Activated T-cell treated with anti-CD3 and anti-CD28 coated beads for 24 hours (primary cell): ENCODE measurements at places on chromosomes 1 and 21.

GRCh38 chr1:58011978-58012377 is 534.5 kb downstream of the OMA1 start:
- no peak for DNase-seq

DNA sequence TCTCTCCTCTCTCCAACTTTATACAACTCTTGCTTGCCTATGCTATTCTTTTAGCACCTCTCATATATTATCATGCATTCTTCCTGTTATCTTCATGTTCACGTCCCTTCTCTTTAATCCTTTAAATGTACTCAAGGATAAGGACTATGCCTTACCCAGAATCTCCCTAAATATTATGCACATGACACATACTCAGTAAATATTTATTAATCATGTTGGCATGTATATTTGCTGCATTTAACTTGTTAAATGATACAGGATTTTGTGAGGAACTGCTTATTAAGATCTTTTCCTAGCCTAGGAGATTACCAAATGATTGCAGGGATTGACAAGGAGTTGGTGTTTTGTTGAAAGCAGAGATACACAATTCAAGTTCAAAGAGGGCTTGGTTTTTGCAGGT is 109.4 kb downstream of the RGS2 start:
- DNase-seq: no peak

GRCh38 chr21:21788591-21788990 is 790.4 kb downstream of the NCAM2 start:
- DNase-seq: no peak

- DNase-seq: no peak
Observed at GRCh38 chr1:228756457-228756856, 21.2 kb downstream of the RHOU start.

DNA sequence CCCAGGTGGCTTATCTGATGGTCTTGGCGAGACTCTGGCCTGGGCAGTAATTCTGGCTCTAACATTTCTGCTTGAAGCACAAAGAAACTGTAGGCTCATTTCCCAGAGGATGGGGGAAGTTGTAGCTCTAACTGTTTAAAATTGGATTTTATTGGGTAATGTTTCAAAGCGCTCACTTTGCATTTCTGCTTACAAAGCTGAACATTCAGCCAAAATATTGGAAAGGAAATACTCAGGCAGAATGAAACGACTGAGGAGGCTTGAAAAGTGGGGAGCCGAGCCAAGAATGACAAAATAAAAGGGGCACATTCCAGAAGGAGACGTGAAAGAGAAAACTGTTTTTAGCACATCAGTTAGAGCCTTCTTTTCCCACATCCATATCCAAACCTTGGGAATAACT is 202.6 kb downstream of the GRIK1 start:
- no peak for DNase-seq

DNA sequence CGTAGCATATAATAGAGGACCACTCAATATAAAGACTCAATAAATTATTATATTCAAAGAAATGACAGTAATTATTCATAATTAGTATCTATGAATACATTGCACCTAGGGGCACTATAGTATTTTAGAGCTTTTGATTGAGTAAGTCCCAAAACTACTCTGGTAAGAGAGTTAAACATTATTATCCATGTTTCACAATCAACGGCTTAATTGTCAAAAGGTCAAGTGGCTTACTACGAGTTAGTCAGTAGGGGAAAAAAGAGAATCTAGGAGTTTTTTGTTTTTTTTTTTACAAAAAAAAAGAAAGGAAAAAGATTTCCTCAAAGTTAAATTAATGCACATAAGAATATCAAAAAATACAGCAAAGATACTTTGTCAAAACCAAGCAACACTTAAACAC is 20.4 kb upstream of the LAMC1 start:
- DNase-seq: no peak

DNA sequence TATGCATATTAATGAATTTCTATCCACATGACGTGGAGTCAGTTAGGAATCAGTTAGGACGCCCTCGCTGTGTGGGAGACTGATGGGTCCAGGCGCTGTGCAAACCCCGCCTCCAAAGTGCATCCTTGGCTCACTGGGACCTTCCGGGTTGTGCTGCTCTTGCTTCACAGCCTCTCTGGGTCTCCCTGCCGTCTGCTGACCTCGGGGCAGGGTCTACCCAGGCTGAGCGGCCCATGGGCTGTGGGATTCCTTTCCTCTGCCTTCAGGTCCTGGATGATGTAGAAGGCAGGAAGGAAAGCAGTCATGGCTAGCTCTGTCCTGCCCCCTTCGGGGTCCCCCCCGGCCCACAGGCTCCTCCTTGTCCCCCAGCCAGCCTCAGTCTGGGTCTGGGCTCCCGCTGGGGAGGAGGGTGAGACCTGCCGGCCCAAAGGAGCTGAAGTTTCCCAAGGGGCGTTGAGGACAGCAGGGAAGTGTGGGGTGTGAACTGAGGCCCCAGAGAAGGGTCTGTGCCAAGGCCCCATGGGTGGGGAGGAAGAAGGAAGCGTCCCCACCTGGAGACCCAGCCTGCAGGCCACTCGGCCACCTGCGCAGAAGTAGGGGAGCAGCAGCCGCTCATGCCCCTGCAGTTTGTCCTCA is 24.6 kb upstream of the CDK11A start:
- DNase-seq: no peak

DNA sequence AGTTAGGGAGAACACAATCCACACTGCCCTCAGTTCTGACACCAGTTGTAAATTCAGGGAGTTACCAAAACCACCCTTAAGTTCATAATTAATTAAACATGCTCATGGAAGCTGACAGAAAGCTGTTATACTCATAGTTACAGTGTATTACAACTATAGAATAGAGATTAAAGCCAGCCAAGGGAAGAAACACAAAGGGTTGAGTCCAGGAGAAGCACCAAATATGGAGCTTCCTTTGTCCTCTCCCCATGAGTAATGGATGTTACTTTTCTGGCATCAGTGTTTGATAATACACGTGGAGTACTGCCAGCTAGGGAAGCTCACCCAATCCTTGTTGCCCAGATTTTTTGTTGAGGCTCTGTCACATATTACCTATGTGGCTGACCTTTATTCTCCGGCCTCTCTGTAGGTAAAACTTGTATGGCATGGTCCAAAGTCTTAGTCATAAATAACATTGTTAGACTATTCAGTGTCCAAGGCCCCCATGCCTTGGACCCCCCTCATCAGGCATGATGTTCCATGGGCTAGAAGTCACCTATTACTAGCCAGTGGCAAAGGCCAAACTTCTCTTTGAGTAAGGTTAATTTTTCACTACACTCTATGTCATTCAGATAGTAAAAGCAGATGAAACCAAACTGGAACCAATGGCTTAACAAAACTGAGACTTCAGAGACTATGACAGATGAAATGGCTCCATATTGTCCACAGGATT is 175.7 kb downstream of the GPR52 start:
- DNase-seq: no peak

DNA sequence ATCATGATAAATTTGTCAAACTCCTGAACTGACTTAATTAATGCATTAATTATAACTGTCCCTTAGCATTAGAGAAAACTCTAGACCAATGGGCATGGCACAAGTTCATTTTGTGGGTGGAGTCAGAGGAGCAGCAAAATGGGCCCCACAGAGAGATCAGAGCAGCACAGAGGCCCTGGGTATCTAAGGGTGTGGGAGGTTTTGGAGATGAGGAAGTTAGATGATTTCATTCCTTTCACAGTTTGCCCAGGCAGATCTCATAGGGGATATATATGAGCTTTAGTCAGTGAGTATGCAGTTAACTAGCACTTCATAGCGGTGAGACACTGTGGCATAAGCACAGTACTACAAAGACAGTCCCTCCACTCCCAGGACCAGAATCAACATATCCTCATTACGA is 117.3 kb downstream of the MAB21L3 start:
- DNase-seq: no peak

- DNase-seq: no peak
Observed at GRCh38 chr21:27582246-27582947, 615.5 kb upstream of the ADAMTS5 start.

DNA sequence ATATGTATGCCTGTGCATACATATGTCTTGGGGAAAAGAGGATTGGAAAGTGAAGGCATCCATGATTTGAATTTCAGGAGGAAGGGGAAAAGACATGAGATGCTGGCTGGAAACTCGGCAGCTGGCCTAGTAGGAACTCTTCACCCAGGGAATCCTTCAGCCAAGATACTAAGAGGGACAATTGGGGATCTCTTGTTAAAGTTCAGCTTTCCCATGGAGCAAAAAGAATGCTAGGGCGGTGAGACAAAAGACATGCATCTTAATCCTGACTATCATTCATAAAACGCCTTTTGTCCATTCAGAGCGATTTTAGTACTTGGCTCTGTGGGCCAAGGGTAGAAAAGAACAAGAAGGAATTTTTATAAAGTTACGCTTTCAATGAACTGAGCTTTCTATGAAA is 20.5 kb downstream of the PDPN start:
- DNase-seq: no peak

DNA sequence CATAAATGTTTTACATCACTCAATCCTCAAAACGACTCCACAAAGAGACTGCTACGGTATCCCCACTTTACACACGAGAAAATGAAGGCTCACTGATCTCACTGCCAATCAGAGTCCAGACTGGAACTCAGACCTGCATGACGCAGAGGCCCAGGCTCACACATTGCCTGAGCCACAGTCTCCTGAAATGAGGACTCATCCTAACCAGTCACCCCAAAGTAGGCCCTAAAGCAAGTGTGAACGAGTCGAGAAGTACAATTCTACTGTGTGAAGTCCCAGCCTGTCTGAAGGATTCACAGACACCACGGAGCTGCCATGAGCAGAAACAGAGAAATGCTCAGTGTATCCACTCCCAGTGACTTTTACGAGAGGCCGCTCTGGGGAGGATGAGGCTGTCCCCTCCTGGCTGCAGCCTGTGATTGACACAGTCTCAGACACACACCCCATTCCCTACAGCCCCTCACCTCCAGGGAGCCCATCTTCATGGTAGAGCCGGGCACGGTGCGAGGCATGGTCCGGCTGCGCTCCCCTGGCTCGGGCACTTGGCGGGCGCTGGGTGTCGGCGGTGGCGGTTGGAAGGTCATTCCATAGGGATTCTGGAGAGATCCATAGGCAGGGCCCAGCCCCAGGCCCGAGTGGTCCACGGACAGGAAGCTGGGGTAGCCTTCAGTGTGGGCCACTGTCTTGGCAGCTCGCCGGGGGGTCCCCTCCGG is 26.7 kb upstream of the COL16A1 start:
- DNase-seq: no peak

DNA sequence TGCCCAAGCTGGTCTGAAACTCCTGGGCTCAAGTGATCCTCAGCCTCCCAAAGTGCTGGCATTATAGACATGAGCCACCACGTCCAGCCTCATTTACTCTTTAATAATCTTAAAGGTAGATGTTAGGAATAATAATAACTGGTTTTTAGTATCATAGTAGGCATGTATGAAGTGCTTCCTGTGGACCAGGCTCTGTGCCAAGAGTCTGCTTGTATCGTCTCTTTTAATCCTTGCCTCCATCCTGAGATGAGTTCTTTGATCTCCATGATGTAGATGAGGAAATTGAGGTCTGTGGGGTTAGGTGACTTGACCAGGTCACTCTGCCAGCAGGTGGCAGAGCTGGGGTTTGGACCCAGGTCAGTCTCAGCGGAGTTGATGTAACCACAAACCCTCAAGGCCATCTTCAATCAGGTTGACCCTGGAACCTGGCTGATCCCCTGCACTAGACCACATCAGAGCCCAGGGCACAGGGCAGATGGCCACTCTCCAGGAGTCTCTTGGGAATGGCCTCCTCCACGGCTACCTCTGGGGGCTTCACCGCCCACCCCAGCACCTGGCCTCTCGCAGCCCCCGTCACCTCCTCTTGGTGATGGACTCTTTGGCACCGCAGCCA is 11.3 kb downstream of the EFHD2 start:
- DNase-seq: no peak

DNA sequence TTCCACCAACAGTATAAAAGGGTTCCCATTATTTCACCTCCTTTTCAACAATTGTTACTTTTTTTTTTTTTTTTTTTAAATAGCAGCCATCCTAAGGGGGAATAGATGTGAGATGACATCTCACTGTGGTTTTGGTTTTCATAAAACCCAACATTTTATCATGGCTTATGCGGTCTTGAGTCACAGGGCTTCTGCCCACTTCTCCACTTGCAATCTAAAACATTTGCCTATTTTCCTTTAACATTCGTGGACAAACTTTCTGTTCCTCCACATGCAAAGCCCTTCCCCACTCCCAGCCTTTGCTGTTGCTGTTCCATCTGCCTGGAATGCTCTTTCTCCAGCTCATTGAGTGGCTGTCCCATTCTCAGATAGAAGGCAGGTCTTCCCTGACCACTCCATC is 239.7 kb upstream of the KCNK2 start:
- no peak for DNase-seq

DNA sequence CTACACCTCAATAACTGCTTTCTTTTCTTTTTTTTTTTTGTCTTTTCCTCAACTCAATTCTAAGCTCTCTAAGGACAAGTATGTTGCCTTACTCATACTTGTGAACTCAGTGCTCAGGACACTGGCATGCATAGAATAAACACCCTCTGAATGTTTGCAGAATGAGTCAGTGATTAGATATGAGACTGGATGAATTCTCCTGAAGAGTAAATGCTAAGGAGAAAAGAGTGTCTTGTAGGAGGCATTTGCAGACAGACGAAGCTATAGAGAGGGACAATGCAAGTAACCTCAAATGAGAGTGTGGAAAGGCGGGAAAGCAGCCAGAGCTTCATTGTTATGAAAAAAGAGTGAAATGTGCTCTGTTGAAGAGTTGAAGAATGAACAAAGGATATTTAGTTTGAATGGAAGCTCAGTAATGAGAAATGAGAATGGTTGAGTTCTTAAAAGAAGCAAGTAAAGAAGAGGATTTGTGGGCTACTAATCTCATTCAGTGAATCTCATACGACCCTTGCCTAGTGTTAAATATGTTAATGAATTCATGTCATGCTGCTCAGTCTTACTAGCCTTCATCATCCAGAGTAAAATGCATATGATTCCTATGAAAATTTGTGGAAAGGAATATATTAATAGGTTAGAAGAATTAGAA is 166.1 kb upstream of the DPYD start:
- no peak for DNase-seq

GRCh38 chr1:198519639-198520501 is 20.6 kb downstream of the ATP6V1G3 start:
- no peak for DNase-seq

DNA sequence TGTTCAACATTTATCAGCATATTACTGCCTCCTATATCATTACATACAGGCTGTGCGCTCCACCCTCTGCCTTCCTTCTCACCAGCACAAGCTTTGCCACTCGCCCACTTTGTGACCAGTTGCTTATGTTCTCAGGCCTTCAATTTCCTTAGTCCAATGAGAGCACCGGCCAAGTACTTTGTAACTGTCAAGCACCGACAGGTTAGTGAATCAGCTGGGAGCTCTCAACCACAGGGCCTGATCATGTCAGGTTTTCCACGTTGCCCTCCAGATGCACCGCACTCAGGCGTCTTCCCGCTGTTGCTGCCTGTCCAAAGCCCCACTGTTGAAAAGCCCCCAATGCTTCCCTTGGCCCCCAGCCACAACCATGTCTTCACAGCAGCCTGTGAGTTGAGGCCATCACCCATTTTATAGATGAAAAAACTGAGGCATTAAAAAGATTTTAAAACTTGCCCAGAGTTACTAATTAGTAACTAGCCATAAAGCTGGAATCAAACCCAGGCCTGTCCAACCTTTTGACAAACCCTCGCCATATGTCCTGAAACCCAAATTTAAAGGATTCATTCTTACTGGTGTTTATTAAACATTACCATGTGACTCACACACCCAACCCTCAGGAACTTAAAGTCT is 3.4 kb upstream of the KCNN3 start:
- no peak for DNase-seq
